ENCODE measurements at places on chromosomes 1 and 21.

DNA sequence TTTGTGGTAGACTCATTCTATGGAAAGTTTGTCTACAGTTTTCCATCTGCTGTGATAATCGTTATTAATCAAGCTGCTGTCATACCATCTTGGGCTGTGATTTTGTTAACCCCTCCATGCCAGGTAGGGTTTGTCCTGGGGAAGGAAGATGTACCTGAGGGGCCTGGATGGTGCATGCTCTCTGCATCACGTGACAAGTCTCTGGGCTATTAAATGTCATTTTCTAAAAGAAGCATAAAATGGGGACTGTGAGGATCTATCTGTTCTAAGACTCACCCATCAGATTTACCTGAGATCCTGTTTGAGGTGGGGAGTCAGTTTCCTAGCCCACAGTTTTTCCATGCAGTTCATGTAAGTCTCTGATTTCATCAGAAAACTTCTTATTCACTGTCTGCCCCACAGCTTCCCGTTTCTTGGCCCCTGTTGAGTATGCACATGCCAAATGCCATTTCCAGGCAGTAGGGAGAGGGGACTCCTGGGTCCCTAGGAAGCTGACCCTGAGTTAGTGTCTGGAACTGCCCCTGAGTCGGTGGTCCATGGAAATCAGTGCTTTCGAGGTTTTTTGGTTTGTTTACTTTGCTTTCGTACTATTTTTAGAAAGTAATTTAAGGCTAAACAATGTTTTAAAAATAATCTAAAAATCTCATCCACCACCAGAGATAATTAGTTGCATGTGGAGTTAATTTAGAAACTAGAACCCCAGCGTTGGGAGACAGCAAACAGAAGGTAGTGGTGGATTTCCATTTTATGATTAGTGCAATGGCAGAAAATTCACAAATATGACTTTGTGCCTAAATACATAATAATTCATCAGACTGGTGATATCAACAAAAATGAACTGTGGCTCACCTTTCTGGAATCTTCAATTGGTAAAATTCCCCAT lies 46.7 kb downstream of the ZBTB18 start:
- DNase-seq, result no peak

GRCh38 chr1:196651079-196651478 lies 764 bp upstream of the CFH start:
- DNase-seq, result no peak

DNA sequence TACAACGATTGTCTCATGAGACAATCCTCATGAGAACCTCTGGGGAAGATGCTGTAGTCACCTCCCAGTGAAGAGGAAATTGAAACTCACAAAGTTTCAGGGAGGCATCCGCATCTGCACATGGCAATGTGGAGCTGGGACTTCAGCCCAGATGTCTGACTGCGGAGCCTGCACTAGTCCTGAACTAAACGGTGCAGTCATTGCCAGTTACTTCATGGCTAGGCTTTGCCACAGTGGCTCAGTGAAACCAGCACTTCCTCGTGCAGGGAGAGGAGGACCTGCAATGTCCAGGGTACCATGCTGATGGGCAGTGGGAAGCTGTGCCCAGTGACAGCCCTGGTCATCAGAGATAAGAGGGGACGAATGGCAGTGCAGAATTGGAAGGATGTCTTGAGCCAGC lies 40.7 kb upstream of the ETS2 start:
- no peak for DNase-seq

GRCh38 chr1:230641346-230641745 lies 935 bp upstream of the COG2 start:
- no peak for DNase-seq

DNA sequence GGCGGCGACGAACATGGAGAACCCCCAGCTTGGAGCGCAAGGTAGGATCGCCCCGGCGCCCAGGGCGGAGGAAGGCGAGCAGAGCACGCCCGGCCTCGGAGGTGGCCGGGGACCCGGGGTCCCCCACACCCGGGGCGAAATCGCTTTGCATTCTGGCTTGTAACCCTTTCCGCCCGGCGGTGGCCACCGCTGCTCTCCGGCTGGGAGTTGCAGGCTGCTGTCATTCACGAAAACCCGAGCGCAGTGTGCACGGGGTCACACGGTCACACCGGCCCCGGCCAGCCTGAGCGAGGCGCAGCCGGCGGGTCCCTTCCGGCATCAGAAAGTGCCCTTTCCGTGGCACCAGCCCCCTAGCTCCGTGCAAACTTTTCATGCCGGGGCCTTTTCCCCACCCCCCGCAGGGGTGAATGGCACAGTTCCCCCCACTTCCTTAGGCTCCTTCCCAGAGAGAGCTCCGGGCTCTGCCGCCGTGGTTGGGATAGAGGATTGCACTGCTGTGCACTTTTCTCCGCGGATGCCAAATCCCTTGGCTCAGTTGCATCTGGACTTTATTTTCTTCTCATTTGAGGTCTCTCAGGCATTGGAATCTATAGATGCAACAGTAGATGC lies 802 bp downstream of the KAZN start:
- DNase-seq, result no peak

DNA sequence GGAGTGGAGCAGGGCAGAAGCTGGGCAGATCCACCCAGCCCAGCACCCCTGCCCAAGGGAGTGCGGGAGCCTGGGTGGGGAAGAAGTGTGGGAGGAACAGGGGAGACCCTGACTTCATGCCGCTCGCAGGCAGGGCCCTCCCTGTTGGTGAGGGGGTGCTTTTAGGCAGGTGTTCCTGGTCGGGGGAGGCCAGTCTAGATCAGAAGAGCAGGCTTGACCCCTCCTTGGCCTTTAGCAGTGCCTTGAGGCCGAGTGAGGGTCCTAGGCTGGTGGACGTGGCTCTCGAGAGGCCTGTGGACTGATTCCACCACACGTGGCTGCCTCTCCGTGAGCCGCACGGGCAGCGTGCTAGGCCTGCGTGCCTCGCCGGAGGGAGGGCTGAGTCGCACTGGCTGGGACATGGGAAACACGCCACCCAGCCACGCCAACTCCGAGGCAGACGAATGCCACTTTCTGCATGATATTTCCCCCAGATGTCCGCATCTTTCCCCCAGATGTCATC lies 19.4 kb upstream of the COL18A1 start:
- DNase-seq, result no peak

DNA sequence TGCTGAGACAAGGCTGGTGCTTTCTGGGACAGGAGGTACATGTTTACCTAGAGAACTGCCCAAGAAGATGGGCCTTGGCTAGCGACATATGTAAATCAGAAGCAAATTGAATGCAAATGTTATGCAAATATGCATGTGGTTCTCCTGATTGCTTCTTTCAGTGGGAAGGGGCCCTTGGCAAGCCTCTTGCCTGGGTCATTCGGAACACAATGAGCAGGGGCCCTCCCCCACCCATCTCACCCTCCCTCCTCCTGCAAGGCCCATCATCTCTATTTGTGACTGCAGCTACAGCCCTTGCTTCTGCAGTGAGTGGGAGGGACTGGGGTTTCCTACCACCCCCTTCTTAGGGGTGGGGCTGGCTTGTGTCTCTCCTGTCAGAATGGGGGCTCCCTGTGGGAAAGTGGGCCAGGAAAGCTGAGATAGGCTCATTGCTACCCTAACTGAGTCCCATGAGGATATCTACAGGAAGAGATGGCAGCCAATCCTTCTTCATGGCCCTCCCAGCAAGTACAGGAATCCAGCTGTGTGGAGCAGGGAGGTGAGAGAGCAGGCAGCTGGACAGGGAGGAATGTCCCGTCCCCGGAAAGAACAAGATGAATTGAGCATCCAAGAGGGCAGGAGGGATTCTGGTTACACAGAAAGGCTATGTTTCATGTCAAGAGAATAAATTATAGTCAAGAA lies 31.0 kb downstream of the FOXD2 start:
- no peak for DNase-seq

DNA sequence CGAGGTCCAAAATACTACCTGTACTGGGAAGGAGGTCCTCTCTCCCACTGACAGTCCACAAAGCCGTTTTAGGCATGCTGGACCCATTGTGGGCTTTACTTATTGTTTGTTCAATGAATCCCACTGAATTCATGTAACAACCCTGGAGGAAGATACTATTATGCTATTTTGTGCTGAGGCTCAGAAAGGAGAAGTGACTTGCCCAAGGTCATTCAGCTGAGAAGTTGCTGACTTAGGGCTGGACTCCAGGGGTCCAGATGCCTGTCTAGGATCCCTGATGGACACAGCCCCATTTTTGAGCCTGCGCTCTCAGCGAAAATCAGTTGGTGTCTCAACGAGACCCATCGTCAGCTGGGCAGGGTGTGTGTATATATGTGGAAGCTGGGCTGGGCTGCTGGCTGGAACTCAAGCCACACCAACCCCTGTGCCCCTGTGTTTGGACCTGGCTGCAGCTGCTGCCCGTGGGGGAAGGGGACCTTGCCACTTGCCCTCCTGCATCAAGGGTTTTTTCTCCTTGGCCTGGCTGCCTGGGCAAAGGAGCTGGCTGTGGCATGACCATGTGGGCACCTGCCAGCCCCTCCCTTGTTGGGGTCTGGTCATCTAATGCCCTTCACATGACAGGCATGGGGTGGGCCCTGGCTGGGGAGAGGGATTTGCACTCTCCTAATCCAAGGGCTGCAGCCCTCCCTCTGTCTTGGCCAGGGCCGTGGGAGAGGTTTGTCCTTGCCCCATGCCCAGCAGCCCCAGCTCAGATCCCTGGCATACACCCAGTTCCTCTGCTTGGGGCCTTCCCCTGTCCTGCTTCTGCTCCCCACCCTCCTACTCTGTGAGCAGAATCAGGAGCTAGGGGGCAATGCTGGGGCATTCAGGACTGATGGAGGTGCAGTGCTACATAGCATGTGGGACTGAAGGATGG lies 15.0 kb downstream of the KCNQ4 start:
- DNase-seq, result no peak

DNA sequence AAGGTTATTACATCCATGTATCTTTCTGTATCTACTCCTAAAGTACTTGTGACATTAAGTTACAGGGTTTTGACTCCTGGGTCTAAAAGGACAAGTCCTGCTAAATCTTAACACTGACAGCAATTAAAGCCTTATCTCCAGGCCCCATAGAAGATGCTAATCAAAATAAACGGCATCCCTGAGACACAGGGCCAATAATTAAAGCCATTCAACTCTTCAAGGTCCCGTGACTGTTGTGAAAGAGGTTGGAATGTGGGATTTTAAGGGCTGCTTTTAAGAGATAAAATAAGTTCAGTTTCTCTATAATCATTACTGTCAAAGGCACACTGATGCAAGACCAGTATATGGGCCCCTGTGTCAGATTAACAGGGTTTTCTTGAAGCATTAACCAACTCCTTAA lies 8.3 kb downstream of the DNAI4 start:
- DNase-seq, result no peak

- no peak for DNase-seq
Measured at GRCh38 chr1:179296356-179297104, 2.9 kb downstream of the SOAT1 start.

GRCh38 chr21:44478124-44478800 lies 23.0 kb downstream of the LRRC3 start:
- DNase-seq, result no peak
